COLO829 (cell line): ENCODE measurements at places on chromosomes 7 and 10.

DNA sequence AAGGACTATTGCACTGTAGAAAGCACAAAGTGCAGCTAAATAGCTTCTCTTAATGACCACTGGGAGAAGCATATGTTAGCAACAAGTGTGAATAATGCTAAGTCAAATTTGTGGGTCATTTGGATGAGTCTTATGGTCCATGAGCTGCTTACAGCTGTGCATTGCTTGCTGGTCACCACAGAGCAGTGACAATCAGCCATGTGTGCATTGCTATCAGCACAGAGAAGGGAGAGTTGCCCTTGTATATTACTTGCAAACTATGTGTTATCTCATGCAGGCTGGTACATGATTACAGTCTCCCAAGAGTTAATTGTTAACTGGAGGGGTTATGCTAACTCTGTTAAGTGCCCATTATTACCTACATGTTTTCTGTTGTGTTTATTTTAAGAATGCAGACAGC, 25.7 kb downstream of the MRPS33 start:
- no peak for DNase-seq

GRCh38 chr7:32257621-32258020, 187.4 kb upstream of the PDE1C start:
- DNase-seq = no peak

DNA sequence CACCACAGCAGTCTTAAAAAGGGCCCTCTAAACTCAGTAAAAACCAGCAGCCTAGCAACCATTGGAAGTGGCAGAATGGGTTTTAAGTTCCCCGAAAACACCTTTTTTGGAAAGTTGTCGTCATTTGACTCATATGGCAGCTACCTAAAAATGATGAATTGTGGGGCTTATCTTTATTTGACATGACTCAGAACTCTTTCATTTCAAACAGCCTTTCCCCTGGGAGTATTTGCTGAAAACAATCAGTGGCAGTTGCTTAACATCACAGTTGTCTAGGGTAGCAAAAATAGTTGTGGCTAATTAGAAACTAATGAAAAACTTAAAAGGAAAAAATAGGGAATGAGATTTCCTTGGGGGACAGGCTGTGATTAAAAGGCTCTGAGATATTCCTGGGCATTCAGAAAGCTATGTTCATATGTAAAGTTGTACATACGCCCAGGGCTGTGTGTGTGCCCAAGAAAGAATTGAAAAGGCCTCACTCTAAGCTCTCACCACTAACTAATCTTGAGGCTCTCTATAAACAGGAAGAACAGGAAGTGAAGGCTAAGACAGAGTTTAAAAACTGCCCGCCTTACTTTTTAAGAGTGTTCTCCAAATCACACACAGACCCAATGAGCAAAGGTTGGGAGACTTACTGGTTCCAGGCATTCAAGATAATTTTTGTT, 81.7 kb upstream of the HECTD2 start:
- DNase-seq = no peak

DNA sequence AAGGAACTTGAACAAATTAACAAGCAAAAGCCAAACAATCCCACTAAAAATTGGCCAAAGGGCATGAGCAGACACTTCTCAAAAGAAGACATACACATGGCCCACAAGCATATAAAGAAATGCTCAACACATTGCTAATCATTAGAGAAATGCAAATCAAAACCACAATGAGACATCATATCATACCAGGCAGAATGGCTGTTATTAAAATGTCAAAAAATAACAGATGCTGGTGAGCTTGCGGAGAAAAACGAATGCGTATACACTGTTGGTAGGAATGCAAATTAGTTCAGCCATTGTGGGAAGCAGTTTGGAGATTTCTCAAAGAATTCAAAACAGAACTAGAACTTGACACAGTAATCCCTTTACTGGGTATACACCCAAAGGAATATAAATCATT, 311.7 kb upstream of the HPS1 start:
- no peak for DNase-seq

DNA sequence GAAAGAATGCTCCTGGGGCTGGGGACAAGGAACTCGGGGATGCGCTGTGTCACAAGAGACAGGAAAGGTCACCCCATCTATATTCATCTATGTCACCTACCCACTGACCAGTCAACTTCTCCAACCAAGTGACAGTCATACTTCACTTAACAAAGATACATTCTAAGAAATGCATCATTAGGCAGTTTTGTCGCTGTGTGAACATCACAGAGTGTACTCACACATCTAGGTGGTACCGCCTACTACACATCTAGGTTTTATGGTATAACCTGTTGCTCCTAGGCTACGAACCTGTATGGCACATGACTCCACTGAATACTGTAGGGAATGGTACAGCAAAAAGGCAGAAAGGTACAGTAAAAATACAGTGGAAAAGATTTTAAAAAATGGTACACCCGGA, 3.8 kb upstream of the ADAM12 start:
- DNase-seq = no peak

DNA sequence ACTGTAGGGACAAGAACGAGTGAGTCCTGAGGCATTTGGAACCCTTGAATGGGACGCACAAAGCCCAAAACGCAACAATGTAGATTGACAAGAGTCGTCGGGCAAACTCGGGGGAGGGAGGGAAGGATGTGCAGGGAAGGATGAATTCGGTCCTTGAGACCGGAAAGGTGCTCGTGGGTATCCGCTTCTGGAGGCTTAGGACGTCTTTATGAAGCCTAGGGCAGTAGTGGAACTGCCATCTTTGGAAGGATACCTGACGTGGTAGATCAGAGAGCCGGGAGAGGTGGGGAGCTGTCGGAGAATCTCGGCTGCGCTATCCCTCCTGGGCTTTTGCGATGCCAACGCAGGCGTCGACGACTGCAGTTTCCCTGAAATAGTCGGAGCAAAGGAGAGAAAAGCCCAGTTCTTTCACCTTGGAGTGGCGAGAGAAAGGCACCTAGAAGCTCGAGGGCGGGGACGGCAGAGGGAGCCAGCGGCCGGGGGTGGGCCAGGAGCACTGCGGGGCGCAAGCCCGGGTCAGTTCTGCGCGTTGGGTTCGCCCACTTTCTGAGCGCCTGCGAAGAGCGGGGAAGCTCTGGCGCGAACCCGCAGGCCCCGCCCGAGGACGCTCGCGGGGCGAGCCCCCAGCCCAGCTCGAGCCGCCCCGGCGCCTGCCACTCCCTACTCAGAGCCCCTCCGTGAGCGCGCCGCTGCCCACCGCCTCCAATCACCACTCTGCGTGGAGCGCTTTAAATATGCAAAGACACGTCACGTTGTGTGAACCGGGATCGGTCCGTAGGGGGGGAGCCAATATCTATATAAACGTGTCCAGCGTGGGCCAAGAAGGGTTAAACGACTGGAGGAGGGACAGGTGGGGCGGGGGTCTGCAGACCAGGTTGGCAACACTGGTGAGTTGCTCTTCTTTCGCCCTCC, at the start of gene CYP26C1:
CYP26C1 (plus strand) TSS at position 824 of the 912 bp plus-strand sequence. CDS start 466 bp downstream, outside the sequence.
- no peak for DNase-seq

DNA sequence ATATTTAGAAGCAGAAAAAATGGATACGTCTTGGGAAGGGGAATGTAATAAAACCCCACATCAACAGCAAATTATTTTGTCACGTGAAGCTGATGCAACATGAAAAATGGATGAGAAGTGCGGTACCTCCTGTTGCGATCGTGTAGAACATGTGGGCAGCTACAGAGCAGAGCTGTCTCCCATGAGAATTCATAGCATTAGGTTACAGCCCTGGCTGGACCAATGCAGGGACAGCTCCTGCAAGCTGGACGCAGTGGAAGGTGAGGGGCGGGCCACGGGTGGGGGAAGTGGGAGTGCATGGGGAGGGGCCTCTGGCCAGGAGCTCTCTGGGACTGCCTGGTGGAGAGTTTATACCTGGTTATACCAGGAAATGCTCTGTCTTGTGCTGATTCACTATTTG, 120.3 kb downstream of the GATA3 start:
- no peak for DNase-seq

GRCh38 chr7:74320645-74321221, 31.5 kb downstream of the CLIP2 start:
- no peak for DNase-seq

GRCh38 chr10:14405076-14406065, 74.6 kb upstream of the FRMD4A start:
- peak; percentile 30 for DNase-seq

- DNase-seq = peak; percentile 3
Measured at GRCh38 chr7:111560773-111561653, 1.3 kb downstream of the IMMP2L start.

DNA sequence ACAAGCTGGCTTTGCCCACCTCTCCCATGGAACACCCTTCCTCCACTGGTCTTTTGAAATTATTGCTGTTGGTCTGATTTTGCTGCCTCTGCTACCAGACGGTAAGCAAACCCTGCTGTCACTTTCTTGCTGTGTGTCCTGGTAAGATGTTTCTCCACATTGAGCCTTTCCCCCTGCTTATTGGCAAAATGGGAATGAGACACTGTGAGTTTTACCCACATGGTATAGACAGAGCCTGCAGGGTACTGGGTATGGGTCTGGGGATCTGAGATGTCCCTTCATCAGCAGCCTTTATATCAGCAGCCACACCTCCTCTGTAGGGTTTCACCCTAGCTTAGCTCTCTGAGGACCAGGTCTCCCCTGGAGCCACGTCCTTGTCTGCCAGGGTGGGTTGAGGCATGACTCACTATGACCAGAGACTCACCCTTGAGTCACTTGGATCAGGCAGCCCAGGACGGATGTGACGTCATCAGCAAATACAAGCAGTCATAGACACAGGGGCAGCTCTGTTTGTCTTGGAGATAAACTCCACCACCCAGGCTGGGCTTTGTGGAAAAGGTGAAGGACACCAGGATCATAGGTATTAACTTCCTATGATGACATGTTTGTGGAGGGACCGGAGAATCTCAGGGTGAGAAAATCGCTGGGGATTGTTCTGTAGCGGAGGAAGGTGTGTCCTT, 17.9 kb upstream of the BAIAP2L1 start:
- DNase-seq = peak; percentile 98

GRCh38 chr10:130411496-130412085, 275.4 kb downstream of the GLRX3 start:
- no peak for DNase-seq

- DNase-seq = no peak
Measured at GRCh38 chr7:81002421-81002820, 83.6 kb upstream of the SEMA3C start.

GRCh38 chr10:102776779-102777456, 33.2 kb downstream of the WBP1L start:
- DNase-seq = peak; percentile 47

DNA sequence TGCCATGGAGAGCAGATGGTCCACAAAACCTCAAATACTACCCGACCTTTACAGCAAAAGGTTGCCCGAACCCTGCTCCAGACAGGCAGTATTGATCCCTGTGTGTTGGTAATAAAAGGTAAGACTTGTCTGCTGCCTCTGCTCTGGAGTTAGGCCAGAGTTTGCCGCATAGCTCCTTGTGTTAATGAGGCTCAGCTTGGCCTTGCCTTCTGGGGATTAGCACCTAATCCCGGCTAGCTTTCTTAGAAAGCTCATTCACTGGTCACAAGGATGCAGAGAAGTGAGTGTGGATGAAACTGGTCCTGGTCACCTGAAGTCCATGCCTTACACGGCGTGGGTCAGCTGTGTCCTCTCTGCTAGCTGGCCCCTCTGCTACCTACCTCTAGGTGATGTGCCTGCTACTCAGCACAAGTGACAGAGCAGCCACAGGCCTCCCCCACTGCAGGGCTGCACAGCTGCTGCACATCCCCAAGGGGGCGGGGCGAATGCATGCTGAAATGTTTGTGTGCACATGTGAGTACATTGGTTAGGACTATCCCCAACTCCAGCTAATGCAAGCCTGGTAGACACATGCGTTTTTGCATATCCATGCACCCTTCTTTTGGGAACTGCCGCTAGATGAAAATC, 31.7 kb upstream of the SYPL1 start:
- no peak for DNase-seq

DNA sequence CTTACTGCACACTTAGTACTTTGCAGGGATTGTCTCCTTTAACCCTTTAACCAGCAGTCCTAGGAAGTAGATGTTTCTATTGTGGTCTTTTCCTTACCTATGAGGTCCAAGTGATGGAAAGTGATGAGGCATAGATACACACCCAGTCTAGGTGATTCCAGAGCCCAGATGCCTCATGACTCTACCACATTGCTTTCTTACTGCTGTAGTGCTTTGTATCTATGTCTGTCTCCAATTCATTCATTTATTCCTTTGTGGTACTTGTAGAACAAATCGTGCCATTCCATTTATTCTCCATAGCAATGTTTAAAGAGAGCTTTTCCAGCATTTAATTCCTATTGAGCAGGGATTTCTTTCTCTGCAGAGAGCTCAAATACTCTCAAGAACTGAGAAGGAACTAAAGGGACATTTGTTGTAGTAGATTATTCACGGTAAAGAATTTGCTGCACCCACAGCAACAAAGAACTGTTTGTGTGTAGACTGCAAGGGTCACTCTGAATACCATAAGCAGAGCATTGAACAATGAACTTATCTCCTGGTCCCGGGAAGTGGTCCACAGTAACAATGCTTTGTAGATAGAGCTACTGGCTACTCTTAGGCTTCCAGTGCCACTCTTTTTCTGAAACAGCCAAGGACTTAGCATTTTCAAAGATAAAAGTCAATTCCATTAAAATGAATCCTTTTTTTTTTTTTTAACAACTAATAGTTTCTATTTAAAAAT, 337.0 kb downstream of the PTEN start:
- peak; percentile 72 for DNase-seq

DNA sequence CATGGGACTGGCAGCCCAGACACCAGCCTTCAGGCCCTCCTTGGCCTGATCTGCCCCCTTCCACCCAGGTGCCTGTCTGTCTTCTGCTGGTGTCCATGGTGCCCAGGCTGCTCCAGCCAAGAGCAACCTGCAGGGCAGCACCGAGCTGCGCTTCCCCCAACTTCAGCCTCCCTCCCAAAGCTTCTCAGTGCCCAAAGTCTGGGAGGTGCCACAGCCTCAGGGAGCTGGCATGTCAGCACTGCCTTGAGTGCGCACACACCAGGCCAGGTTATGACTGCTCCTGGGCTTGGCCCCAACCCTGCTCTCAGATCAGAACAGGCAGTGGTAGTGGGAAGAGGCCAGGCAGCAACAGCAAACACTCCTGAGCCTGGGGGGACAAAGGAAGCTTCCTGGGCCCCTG, 304.6 kb upstream of the NRG3 start:
- DNase-seq = no peak

DNA sequence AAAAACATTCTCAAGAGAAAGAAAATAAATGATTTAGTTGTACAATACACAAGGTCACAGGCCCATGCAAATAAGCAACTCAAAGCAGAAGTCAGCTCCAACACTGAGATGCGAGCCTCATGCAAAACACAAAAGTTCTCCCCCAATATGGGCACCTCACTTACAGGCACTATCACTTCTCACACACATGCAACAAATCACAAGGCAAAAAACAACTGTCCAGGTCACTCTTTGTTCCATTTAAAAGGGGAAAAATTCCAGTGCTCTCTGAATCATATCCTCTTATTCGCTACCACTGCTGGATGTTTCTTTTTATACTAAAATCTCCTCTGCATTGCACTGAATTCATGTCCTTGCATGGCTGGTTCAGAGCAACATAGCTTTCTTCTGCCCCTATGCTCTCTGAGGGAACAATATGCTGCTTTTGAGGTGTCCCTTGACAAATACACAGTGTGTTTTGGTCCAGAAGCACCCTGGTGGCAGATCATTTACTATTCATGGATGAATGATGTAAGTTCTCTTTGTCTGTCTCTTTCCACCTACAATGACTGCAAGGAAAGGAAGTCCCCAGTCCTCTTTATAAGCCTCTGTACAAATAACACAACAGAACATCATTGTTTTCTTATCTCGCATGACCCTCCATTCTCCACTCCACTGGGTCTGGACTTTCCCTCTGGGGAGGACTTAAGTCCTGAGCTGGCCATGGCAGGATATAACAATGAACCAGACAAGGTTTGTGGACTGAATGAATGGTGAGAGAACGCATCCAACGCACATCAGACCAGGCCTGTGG, 85.4 kb upstream of the GSDME start:
- peak; percentile 31 for DNase-seq

GRCh38 chr10:67017218-67017617, 91.4 kb downstream of the LRRTM3 start:
- peak; percentile 34 for DNase-seq
